ENCODE measurements at places on chromosomes 2 and 18. TPM values are rescaled to one million over a fixed set of nuclear protein-coding genes. Genes with fewer than 3 reads are reported as not detected.

Gene IL36B
- 11.9 TPM for total RNA-seq

Gene RAPGEF4
- total RNA-seq, result 24.9 TPM

DNA sequence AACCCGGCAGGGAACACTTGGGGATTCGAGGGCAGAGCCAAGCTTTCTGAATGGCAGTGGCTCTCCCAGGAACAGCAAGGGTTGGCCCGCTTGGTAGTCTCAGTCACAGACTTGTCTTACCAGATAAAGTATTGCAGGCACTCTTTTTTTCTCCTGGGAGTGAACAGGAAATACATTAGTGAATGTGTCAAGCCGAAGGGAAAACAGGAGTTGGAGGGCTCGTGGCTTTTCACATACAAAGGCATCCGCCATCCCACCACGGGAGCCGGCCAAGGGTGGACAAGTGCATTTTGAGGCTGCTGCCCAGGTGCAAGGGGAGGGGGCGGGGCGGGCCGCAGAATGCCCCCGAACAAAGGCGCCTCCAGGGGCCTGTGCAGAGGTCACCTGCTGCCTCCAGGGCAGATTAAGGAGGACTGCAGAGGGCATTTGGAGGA lies 163.3 kb upstream of the SIX3 start:
- no peak for DNase-seq

- no peak for DNase-seq
Measured at GRCh38 chr18:32156855-32157254, 33.0 kb upstream of the MEP1B start.

Gene LRATD1
- total RNA-seq, result 61.0 TPM

Gene ATOH8
- 38.9 TPM for total RNA-seq

Gene MAP3K19
- not detected for total RNA-seq

Gene MYCN
- not detected for total RNA-seq

GRCh38 chr2:216391401-216391800 lies 19.1 kb upstream of the MARCHF4 start:
- DNase-seq, result no peak

DNA sequence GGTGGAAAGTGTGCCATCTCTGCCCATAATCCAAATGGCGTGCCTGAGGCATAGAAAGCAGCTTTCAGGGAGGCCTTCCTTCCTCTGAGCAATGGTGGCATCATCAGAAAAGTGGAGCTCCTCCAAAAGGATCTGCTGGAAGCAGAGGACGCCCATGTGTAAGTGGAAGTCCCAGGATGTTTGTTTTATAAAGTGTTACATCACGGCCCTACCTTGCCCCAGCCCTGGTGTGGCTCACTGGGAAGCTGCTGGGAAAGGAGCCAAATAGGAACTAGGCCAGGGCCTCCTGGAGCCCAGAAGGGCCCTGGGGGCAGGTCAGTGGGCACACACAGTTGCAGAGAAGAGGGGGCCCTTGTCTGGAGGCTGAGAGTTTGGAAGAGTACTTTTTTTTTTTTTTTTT lies 4.2 kb upstream of the ODC1 start:
- DNase-seq, result no peak
